Inflammatory macrophage (primary cell): ENCODE measurements at places on chromosomes 1 and 21.
A peak's percentile ranks its signal among the peaks of the same experiment; 100 is the strongest.

DNA sequence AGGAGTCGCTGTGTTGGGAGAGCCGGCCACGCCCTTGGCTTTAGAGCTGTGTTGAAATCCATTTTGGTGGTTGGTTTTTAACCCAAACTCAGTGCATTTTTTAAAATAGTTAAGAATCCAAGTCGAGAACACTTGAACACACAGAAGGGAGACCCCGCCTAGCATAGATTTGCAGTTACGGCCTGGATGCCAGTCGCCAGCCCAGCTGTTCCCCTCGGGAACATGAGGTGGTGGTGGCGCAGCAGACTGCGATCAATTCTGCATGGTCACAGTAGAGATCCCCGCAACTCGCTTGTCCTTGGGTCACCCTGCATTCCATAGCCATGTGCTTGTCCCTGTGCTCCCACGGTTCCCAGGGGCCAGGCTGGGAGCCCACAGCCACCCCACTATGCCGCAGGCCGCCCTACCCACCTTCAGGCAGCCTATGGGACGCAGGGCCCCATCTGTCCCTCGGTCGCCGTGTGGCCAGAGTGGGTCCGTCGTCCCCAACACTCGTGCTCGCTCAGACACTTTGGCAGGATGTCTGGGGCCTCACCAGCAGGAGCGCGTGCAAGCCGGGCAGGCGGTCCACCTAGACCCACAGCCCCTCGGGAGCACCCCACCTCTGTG lies 4.7 kb downstream of the C1orf35 start:
- no peak for DNase-seq

GRCh38 chr1:80989455-80989854 lies 811.3 kb upstream of the ADGRL2 start:
- no peak for DNase-seq

DNA sequence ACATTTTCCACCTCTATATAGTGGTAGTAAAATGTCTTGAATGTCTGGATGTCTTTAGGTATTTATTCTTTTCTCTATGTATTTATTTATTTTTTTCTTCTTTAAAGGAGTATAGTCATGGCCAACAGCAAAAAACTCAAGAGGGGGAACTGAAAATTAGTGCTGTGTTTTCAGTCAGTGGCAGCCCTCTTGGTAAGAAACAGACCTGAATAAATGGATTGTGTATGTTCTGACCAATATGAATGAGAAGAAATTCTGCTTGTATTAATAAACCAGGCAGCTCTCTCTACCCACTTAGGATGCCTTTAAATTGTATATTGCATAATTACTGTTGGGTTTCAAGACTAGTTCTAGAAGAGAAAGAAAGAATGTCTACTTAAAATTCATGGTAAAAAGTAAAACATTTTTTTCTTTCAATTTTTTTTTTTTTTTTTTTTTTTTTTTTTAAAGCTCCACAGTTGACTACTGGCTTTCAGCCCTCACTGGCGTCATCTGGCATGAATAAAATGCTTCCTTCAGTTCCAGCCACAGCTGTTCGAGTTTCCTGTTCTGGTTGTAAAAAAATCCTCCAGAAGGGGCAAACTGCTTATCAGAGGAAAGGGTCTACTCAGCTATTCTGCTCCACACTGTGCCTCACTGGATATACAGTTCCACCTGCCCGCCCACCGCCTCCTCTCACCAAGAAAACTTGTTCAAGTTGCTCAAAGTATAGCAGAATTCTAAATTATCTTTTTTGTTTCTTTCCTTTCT lies 101.6 kb downstream of the ZMYM4 start:
- no peak for DNase-seq

GRCh38 chr1:72936942-72937341 lies 654.6 kb upstream of the NEGR1 start:
- DNase-seq, result no peak

DNA sequence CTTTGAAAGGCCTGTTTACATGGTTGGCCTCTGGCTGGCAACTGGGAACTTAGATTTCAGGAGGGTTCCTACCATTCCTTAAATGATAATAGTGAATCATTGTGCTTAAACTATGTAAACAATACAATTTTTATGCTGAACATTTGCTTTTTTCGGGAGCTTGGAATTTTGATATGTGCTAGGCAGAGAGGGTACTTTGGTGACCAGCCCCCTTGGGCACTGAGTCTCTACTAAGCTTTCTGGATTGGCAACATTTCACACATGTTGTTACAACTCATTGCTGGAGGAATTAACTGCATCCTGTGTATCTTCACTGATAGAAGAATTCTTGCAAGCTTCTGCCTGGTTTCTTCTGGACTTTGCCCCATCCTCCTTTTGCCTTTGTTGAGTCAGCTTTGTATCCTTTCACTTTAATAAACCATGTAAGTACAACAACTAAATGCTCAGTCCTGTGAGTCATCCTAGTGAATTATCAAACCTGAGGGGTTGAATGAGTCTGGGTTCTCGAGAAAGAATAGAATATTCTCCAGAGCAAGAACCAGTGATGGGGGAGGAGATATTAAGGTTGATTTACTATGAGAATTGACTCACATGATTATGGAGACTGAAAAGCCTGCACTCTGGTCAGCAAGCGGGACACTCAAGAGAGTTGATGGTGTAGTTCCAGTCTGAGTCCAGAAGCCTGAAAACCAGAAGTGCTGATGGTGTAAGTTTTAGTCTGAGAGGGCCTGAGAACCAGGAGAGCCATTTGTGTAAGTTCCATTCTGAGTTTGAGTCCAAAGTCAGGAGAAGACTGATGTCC lies 3.1 kb upstream of the SLC16A4 start:
- no peak for DNase-seq

GRCh38 chr1:168261390-168261789 lies 19.3 kb upstream of the TBX19 start:
- DNase-seq, result no peak

- no peak for DNase-seq
These were observed 97.7 kb downstream of the NEK7 start for GRCh38 chr1:198254521-198254920.

DNA sequence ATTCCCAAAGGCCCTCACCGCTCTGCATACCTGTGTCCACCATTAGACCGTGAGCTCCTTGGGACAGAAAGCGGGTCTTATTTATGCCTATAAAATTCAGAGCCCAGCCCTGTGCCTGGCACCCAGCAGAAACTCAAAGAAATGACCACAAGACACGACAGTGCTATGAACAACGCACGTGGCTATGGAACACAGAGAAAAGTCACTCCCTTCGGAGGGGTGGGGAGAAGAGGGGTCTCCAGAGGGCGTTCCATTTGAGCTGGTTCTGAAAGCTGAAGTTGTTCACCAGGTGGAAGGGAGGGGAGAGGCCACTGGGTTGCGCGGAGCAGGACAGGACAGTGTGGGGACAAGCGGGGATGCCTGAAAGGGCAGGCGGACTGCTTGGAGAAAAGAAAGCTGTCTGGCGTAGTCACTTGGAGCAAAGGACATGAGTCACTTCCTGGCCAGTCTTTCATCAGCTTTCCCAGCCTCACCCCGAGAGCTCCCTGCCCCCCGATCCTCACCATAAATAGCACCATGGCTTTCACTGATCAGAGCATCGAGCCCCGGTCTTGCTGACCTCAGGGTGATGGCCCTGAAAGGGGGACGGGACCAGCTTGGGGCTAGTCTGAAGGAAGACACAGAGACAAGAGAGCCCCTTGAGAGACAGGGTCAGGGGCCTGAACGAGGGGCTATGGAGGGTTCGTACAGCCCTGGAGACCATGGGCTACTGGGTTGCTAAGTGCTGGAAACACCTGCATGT lies 28.5 kb downstream of the ECE1 start:
- peak; percentile 78 for DNase-seq

GRCh38 chr1:97770376-97770775 lies 150.5 kb downstream of the DPYD start:
- DNase-seq, result no peak

DNA sequence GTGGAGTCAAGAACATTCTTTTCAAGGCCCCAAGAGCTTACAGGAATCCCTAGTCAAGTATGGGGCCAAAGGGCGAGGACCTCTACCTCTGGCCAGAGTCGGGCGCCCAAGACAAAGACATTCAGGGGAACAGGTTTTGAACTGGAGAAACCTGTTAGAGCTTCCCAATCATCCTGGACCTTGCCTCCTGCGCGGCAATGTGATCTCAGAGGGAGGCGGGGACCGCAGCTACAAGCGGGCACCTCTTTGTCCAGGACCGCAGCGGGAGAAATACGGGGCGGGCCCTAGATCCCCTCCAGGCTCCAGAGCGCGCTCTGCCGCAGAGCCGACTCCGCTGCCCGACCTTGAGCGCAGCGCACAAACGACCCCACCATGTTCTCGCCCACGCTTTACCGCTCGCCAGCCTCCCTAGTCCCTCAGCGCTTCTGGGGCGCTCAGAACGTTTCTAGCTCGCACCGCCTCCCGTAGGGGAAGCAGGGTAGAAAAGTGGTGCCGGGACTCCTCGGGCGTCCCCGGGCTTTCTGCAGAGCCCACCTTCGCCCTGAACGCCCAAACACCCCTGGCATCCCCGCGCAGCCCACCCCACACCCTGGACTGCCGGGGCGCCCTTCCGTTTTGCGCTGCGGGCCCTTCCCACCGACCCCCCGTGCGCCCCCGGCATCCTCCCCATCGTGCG lies 28.1 kb downstream of the RABIF start:
- peak; percentile 29 for DNase-seq

DNA sequence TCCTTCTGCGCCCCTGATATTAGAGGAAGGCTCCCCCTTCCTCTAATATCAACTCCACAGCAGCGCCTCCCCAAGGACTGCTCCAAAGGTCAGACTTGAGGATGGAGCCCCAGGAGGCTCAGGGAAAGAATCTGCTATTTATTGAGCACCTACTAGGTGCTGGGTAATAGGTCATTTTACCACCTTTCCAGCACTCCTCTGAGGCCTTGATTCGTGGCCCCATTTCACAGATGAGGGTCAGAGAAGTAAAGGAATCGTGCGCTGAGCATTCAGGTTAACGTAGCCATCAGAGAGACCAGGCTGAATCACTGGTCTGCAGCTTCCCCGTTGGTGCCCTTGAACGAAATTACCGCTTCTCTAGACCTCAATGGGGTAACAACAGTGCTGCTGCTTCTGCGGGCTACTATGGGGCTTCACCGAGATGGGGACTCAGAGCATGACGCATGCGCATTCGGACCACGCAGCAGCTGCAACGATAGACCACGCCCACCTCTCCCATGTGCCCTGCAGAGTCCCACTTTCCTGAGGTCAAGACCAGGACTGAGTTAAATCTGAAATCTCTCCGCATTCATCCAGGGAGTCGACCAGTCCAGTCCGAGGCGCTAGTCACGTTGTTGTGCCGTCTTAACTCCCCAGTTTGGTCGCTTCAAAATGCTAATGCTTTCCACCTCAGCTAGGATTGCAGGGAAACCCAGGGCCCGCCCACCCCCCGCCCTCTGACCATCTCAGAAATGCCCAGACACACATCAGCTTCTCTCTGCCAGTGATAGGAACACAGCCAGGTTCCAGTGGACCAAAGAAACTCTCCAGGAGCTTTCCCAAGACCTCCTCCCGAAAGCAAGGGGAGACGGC lies 12.9 kb downstream of the CAMK2N1 start:
- DNase-seq, result peak; percentile 23

DNA sequence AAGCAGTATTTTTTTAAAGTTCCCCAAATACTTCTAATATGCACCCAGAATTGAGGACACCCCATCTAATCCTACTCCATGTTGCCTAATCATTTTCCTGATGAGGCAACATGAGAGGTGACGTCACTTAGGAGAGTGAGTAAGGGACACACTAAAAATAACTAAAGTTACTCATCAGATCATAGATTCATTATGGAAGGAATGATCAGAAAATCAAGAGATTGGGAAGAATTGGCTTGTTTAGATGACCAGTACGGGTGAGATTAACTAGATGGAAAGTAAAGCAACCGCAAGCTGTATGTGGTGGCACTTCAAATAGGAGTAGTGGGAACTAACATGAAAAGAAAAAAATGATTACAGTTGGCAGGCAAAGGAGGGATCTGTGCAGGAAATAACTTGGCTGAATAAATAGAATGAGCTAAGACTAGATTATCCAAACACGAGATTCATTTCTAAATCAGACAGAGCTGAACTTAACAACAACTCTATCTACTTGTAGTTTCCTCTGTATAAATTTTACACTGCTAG lies 61.4 kb upstream of the CXADR start:
- peak; percentile 81 for DNase-seq

DNA sequence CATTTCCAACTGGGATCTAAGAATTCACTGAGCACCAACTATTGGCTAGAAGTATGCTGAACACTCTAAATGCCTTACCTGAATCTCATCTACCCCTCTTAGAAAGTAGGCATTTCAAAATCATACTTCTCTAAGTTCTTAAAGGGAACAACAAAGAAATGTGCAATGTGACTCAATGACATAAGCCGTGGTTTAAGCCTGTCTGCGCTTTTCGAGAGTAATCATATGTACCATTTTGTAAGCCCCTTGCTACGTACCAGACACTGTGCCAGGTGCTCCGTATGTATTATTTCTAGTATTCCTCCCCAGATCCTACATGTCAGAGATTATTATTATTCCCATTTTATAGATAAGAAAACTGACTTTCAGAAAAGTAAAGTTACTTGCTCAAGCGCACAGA lies 454.2 kb downstream of the SETD4 start:
- DNase-seq, result peak; percentile 52

DNA sequence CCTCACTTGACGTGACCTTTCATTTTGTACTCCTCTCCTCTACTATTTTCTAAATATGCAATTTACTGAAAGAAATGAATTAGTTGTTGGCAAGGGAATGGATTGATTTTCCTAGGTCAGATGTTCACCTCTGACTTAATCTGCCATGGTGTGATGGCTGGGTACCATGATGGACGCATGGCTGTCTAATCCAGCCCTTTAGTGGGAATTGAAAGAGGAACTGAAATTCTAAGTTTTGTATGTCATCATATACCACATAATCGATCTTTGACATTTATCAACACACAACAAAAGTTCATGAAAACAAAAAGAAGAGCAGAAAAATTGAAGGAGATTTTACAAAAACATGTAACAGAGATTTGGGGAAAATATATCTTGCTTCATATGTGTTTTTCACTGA lies 331.3 kb upstream of the SNX7 start:
- DNase-seq, result no peak

DNA sequence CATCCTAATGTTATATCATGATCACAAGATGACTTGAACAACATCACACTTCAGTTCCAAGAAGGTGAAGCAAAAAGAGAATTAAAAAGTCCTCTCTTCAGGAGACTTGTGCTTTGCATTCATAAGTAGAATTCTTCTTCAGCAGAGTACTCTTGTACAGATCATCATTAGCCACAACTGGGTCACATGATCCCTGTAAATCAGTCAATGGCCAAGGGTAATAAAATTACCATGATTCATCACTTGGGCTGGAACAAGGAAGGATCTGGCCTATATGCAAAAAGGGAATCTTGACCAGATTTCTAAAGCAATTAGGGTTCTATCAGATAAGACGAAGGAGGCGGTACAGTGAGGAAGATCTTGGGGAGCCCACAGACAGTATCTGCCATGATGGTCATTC lies 458.0 kb upstream of the DEPDC1 start:
- DNase-seq, result no peak
